CD4-positive, alpha-beta T cell treated with Interferon alpha-2 for 1 hour (primary cell): ENCODE measurements at places on chromosomes 11 and 22.

- DNase-seq = no peak
Observed at GRCh38 chr11:78654866-78655265, 80.2 kb upstream of the NARS2 start.

DNA sequence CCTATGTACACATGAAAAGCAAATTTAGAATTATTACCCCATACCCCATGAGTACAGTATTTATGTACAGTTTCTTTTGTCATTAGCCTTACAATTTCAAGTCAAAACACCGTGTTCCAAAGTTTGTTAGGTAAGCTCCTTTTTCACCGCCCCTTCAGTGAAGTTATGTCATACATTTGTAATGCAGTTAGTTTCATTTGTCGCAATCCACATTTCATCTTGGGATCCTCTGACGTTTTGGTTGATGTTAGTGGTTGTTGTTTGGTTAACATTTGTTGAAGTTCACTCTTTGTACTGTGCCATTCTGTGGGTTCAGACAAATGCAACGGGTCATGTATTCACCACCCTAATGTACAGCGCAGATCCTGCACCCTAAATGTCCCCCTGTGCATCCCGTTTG lies 45.2 kb downstream of the ARHGEF12 start:
- DNase-seq = no peak

GRCh38 chr11:128417607-128418324 lies 169.6 kb downstream of the ETS1 start:
- no peak for DNase-seq

- no peak for DNase-seq
Observed at GRCh38 chr11:72899238-72899637, 85.0 kb downstream of the ATG16L2 start.

GRCh38 chr22:37633089-37633624 lies 6.3 kb upstream of the SH3BP1 start:
- peak; percentile 40 for DNase-seq

DNA sequence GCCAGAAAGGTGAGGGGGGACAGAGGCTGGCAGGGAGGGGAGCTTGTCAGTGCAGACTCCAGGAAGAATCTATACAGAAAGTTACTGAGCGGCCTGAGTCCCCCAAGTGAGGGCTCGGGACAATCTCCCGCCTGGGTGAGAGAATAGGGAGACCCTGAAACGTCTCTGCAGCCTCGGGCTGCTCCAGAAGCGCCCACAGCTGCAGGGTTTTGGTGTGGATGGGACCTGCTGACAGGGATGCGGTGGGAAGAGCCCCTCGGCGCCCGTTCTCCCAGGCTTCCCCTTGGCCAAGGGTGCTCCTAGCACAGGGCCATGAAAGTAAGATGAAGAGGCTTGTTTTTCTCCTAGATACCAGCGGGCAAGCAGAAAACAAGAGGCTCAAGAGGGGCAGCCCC lies 743 bp upstream of the RCE1 start:
- no peak for DNase-seq

DNA sequence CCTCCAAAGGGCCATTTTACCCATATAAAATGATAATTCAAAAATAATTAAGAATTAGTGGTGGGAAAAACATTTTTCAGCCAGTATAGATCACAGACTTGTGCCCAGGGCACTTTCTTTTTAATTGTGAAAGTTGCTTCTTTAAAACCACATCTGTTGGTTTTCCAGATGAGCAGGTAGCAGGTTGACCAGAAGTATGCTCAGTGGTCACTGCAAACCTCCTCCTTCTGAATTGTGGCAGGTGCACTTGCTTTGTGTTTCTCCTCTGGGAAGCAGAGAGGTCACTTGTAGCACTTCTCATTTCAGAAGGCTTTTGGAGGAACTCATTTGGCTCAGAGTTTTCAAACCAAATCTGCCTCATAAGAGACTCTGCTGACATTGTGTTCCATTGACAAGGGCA lies 24.6 kb upstream of the CWF19L2 start:
- DNase-seq = no peak

- no peak for DNase-seq
Observed at GRCh38 chr22:44936201-44936600, 73.6 kb downstream of the PHF21B start.

- DNase-seq = no peak
Observed at GRCh38 chr11:16609769-16610168, 128.7 kb upstream of the C11orf58 start.
